Sigmoid colon (tissue), 7 donors: ENCODE measurements at places on chromosomes 5 and 9. TPM values are rescaled to one million over a fixed set of nuclear protein-coding genes. Genes with fewer than 3 reads are reported as not detected.

- DNase-seq: no peak
These were observed 55.2 kb upstream of the CTSL start for GRCh38 chr9:87670572-87671264.

DNA sequence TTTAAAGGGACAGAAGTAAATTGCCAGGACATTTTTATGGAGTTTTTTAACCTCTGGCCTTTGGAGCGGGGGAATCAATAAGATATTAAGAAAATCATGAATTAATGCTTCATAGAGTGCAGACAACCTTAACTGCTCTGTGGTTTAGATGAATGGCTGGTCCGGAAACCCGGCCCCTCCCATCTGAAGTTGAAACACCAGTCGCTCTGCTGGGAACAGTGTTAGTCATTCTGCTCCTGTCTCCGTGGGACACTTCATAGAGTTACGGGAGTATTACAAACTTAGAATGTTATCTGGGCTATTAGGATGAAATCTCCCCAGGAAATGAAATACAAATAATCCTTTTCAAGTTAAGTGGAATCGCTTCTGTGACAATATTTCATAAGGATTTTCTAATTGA is 110.1 kb upstream of the IRX2 start:
- DNase-seq: no peak

Gene SLC46A2
- total RNA-seq: not detected

DNA sequence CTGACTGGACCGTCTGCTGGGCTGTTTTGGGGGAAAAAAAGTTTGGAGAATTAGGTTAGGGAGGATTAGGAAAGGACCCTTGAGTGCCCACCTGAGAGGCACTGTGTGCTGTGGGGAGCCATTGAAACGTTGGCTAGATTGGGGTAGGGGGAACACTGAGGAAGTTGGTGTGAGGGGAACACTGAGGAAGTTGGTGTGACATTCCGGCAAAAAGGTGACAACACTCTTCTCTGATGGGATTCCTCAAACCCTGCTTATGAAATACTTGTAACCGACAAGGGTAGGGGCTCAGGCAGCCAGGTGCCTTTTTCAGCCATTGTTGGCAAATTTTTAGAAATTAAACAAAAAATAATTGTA is 1.0 kb downstream of the CYSTM1 start:
- no peak for DNase-seq

GRCh38 chr5:178831049-178831448 is 28.7 kb upstream of the ZNF354B start:
- no peak for DNase-seq

Gene IFNW1
- total RNA-seq: not detected

GRCh38 chr9:130472184-130472705 is 27.5 kb downstream of the ASS1 start:
- no peak for DNase-seq

- DNase-seq: no peak
These were observed 31.9 kb downstream of the P4HA2 start for GRCh38 chr5:132195727-132196126.

GRCh38 chr5:624118-624950 is 12.2 kb downstream of the CEP72 start:
- peak; percentile 45 for DNase-seq

DNA sequence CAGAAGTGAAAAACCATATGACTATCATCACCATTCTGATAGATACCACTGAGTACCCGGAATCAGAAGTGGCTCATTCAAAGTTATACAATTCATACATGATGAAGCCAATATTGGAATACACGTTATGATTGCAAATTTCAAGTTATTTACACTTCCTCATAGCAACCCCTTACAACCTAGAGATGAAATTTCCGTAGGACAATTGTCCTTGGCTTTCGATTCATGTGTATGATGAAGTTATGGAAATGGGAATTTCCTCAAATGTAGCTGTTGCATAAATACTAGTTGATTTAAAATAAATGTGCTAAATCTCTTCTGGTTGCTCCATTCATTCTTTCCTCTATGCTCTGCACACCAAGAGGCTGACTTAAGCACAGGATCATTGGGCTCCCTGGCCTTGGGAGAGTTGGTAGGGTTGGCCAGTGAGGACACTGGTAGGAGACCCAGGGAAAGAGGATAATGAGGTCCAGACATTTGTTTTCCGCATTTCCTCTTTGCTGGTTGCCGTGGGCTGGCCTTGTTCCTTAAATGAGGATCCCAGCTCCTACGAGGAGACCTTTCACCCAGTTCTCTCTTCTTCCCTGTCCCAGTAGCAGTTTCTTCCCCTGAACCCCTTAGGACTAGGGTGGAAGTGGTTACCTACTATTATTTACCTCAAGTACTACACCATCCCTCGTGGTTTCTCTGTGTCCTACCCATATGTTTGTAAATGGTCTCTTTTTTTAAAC is 90.3 kb downstream of the ZNF474 start:
- no peak for DNase-seq

- DNase-seq: no peak
These were observed 66.2 kb upstream of the CACNA1B start for GRCh38 chr9:137811283-137811870.

Gene ADAMTSL2
- 0.33 TPM for total RNA-seq

Gene CDH9
- total RNA-seq: not detected

- DNase-seq: peak; percentile 74
These were observed 3.2 kb upstream of the SMIM32 start for GRCh38 chr5:136195971-136196820.

- DNase-seq: no peak
These were observed 575.8 kb upstream of the ZNF462 start for GRCh38 chr9:106287091-106287631.

DNA sequence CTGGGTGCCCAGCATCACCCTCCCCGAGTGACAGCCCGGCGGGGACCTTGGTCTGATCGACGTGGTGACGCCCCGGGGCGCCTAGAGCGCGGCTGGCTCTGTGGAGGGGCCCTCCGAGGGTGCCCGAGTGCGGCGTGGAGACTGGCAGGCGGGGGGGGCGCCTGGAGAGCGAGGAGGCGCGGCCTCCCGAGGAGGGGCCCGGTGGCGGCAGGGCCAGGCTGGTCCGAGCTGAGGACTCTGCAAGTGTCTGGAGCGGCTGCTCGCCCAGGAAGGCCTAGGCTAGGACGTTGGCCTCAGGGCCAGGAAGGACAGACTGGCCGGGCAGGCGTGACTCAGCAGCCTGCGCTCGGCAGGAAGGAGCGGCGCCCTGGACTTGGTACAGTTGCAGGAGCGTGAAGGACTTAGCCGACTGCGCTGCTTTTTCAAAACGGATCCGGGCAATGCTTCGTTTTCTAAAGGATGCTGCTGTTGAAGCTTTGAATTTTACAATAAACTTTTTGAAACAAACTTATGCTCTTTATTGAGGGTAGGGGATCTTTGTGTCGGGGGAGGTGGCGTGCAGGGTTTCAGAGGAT is 1.3 kb downstream of the GADD45G start:
- peak; percentile 91 for DNase-seq

DNA sequence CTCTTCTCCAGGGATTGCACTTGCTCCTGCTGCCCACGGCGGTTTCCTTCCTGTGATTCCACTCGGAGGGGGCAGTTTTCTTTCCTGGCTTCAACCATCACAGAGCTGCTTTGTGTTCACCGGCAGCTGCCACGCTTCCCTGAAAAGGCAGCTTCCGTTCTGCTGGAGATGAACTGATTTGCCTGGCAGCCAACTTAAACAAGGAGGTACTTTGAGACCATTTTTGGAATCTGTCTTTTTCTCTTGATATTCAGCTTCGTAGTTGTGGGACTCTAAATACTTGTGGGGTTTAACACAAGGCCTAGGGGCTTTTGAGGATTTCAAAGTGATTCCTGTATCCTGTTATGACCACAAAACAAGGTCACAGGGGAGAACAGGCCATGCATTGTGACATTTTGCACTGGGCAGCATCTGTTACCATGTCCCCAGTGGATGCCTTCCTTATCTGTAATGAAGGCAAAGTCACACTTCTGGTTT is 192.0 kb downstream of the MTRR start:
- no peak for DNase-seq

Gene GADD45G
- total RNA-seq: 37.8 TPM

Gene LHX2
- total RNA-seq: not detected

Gene STKLD1
- 8.3 TPM for total RNA-seq

Gene HTR1A
- not detected for total RNA-seq

Gene TTC23L
- total RNA-seq: not detected

DNA sequence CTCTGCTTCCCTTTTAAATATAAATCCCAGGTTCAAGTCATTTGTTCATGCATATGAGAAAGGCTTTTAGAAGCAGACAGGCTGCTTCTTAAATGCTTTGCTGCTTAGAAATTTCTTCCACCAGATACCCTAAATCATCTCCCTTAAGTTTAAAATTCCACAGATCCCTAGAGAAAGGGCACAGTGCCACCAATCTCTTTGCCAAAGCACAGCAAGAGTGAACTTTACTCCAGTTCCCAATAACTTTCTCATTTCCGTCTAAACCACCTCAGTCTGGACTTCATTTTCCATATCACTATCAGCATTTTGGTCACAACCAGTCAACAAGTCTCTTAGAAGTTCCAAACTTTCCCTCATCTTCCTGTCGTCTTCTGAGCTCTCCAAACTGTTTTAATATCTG is 679.8 kb upstream of the FTMT start:
- DNase-seq: no peak

DNA sequence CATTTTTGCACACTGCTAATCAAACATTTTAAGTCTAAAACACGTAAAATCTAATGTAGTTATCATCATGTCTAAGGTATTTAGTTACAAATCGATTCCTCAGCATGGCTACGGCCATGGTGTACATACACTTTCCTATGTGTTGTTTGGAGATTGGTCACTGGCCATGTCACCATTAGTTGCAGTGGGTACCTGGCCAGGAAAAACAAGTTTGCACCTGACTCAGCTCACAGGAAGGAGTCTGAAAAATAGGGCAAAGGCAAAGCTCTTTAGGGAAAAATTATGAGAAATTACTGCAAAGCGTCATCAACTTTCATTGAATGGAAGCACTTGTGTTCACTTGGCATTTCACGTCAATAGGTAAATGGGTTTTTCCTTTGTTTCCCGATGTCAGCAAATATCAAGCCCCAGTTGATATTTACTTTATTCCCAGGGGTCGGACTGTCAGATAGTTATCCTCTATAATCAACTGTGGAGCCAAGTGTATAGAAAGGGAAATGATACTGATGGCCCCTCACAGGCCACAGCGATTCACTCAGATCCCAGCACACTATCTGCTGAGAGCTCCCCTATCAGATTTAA is 626.0 kb upstream of the ADAMTS16 start:
- DNase-seq: no peak

DNA sequence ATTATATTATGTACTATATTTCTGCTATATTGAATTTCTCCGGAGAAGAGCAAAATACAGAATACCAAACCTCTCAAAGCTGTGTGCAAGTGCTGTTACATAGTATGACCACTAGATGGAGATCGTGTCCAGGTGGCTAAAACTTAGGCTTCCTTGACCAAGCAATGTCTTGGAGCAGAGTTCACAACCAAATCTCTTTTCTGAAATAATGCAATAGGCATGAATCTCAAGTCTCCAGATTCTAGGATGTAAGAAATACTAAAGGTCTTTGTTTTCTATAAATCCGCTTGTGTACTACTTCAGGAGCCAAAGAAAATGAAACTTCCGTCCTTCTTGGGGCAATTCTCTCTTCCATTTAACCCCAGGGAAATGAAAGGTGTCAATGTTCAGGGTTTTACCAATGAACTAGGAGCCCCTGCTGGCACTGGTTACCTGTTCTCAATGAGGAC is 181.5 kb upstream of the RAI14 start:
- no peak for DNase-seq

GRCh38 chr5:68319706-68320412 is 104.3 kb downstream of the PIK3R1 start:
- DNase-seq: no peak
